ENCODE measurements at places on chromosomes 5 and 9.

- DNase-seq: no peak
Measured at GRCh38 chr5:96157077-96157780, 195.6 kb upstream of the ELL2 start.

- no peak for DNase-seq
Measured at GRCh38 chr5:115751176-115751575, 65.3 kb downstream of the CDO1 start.

- no peak for DNase-seq
Measured at GRCh38 chr9:129140397-129141065, 29.3 kb downstream of the PTPA start.

DNA sequence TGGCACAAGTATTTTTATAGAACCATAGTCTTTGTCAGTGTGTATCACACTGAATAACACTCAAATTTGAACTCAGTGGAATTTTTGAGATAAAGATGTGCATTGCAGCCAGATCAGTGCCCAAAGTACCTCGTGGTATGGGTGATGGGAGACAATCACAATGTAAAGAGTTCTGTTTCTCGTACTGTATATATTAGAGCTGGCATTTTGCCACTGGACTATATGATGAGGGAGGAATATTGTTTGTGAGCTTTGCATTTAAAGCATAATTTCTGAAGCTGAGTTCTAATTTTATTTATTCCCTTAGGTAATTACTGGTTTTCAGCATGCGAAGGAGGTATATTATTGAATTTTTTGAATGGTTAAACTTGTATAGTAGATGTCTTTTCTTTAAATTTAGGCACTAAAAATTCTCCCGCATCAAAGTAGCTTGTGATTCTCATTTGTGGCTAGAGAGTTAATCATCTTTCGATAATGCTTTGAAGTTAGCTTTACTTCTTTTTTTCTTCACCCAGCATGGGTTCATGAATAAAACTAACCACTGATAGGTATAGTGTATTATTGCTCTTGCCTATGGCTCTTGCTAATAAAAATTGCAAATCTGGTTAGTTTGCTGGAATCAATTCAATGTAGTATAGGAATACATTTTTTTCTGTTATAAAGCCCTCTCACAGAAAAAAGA, 43.1 kb downstream of the PAM start:
- DNase-seq: no peak

- DNase-seq: no peak
Measured at GRCh38 chr5:80852331-80853245, 107.6 kb upstream of the RASGRF2 start.

DNA sequence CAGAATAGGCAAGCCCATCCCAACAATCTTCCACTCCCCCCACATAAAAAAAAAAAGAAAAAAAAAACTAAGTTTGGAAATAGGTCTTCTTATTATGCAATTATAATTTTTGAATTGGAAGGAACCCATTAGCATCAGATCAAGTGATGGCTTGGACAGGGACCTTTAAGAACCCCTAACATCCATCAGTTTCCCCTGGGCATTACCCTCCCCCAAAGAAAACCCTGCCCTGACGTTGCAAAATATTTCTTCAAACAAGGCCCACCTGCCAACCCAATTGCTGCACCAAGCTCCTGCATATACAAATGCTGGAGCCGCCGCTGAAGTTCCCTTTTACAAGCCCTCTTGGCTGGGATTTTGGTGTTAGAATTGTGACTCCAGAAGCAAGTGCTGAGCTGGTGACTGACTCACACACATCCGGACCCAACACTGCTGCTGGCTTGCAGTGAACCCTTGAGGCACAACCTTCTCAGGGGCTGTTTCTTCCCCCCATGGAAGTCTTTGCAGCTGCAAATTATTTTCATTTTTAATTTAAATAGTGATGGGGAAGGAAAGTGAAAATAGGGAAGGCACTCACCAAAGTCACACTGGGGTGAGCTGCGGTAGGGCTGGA, 56.1 kb upstream of the AFAP1L1 start:
- DNase-seq: no peak

- no peak for DNase-seq
Measured at GRCh38 chr5:68426586-68426985, 211.0 kb downstream of the PIK3R1 start.
